ENCODE measurements at places on chromosomes 1 and 21.

- no peak for DNase-seq
Measured at GRCh38 chr1:87135329-87135712, 193.4 kb upstream of the LMO4 start.

DNA sequence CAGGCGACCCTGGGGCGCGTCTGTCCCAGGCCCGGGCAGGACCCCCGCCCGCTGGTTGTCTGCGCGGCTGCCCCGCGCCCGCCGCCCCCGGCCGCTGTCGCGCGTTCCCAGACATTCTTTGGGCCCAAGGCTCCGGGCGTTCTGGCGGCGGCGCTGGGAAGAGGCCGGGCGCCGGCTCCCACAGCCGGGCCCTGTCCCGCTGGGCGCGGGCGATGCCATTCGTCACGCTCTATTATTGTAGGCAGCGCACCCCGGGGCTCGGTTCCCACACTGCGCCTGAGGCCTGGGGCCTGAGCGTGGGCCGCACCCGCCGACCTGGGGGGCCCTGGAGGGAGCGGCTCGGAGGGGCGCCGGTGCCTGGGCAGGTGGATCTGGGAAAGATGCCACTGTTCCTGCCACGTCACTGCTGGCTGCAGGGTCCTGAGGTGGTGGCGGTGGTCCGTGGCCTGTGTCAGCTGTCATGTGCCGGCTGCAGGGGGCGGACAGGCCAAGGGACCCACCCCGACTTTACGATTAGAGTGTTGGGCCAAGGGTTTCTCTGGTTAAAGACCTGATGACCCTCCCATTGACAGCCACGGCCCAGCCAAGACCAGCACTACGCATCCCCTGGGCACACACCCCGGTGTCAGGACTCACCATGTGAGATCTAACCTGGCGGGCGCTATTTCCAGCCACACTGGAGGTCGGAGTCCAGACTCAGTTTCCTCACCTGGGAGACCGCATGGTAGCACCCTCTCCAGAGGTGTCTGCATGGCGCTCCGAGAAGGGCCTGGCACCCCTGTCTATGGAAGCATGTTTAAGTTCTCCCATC, 55.1 kb upstream of the ADARB1 start:
- no peak for DNase-seq

DNA sequence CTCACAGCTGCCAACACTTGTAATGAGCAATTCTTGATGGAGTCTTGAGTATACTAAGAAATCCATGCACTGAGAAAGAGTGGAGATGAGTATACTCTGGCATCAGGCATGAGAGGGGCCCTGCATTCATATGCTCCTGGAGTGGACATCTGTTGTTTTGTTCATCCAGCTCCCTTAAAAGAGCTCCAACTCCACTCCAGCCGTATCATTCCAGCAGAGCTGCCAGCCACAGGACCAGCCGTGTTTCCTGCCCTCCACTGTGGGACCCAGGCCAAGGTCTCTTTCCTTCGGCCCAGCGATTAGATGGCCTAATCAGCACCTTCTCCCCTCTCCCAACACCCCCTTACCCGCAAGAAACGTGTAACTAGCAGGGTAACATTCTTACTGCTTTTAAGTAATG, 144.5 kb downstream of the OMA1 start:
- DNase-seq, result no peak

- DNase-seq, result no peak
Measured at GRCh38 chr1:114034567-114035303, 55.5 kb downstream of the OLFML3 start.

GRCh38 chr1:91619881-91620280, 119.2 kb downstream of the CDC7 start:
- peak; percentile 38 for DNase-seq

- no peak for DNase-seq
Measured at GRCh38 chr1:89590341-89591080, 42.4 kb upstream of the LRRC8C start.

DNA sequence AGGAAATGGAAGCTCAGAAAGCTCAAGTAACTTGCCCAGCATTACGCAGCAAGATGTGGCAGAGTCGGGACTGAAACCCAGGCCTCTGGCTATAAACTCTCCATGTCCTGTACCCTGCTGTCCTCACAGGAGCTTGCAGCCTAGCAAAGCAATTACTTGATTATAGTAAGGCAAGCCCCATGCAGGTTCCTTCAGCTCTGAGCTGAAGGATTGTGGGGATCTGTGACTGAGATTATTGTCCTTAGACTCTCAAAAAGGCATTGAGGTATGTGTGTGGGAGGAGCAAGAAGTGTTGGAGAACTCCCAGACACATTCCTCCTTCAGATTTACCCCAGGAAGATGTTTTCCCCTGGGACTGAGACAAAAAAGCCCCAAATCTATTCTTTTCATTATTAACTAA, 124.0 kb upstream of the SPATA6 start:
- no peak for DNase-seq

GRCh38 chr1:212797681-212798080, 6.0 kb downstream of the TATDN3 start:
- DNase-seq, result no peak

- DNase-seq, result no peak
Measured at GRCh38 chr1:50493710-50494109, 70.5 kb upstream of the DMRTA2 start.

- no peak for DNase-seq
Measured at GRCh38 chr1:165915932-165916348, 88.5 kb downstream of the UCK2 start.

GRCh38 chr21:45867671-45868081, 113.9 kb upstream of the COL6A1 start:
- no peak for DNase-seq

- no peak for DNase-seq
Measured at GRCh38 chr1:30513396-30514136, 209.8 kb downstream of the MATN1 start.

DNA sequence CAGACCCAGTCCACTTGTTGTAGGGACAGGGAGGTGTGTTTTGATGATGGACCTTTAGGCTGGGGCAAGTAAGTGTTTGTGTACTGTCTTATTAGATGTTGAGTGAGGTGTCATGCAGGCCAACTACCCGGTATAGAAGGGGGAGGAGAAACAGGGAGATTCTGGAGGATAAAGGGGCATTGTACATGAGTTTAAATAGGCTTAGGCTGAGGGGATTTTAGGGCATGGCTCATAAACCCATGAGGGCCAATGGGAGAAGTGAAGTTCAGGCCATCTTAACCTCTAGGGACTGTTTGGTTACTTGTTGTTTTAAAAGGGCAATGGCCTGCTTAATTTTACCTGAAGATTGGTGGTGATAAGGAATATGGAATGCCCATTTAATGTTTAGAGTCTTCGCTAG, 38.2 kb upstream of the PLA2G5 start:
- DNase-seq, result no peak

- no peak for DNase-seq
Measured at GRCh38 chr21:38798481-38798882, 7.2 kb upstream of the ETS2 start.

DNA sequence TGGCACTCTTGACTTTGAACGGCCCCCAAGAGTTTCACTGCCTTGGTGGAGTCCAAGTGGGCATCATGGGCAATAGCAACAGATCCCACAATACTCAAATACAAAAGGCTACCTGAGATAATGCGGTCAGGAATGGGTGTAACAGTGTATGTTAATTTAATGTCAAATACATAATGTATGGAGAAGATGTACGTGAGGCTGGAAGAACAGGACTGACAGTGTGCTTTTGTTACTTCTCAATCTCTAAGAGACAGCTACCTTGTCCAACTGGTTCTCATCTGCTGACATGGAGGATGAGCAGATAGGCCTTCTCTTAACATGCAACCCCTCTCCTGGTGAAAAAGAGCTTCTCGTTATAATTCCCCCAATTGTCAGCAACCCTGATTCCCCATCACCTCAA, 167.2 kb downstream of the APP start:
- no peak for DNase-seq

DNA sequence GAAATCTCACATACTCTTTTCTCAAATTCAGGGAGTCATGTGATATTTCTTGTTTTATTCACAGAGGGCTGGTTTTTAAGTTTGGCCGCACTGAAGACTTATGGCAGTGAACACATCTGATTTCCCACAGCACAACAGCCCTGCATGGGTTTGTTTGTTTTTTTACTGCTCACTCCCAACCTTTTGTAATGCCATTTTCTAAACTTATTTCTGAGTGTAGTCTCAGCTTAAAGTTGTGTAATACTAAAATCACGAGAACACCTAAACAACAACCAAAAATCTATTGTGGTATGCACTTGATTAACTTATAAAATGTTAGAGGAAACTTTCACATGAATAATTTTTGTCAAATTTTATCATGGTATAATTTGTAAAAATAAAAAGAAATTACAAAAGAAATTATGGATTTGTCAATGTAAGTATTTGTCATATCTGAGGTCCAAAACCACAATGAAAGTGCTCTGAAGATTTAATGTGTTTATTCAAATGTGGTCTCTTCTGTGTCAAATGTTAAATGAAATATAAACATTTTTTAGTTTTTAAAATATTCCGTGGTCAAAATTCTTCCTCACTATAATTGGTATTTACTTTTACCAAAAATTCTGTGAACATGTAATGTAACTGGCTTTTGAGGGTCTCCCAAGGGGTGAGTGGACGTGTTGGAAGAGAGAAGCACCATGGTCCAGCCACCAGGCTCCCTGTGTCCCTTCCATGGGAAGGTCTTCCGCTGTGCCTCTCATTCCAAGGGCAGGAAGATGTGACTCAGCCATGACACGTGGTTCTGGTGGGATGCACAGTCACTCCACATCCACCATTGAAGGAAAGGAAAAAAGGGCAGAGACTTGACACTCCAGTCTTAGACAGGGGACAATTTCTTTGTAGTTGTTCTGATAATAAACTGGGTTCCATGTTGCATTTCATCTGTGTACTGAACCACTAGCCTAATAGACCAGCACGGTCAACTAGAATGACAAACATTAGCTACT, 22.8 kb downstream of the TMEM50A start:
- DNase-seq, result peak; percentile 51

DNA sequence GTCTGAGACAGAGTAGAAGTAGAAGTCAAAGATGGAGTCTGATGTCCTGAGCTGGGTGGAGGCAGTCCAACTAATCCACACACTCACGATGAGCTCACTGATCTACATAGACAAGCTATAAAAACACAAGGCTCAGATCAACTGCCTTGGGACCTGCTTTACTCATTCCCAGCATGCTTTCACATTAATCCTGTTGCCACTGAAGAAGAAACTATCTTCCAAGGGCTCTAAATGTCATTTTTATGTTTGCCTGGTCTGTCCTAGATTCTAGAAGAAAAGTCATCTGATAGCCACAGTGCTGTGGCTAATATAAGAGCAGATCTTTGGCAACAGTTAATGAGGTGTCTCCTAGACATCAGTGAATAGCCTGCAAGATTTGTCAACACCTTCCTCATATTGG, 522.7 kb downstream of the NUF2 start:
- peak; percentile 88 for DNase-seq

DNA sequence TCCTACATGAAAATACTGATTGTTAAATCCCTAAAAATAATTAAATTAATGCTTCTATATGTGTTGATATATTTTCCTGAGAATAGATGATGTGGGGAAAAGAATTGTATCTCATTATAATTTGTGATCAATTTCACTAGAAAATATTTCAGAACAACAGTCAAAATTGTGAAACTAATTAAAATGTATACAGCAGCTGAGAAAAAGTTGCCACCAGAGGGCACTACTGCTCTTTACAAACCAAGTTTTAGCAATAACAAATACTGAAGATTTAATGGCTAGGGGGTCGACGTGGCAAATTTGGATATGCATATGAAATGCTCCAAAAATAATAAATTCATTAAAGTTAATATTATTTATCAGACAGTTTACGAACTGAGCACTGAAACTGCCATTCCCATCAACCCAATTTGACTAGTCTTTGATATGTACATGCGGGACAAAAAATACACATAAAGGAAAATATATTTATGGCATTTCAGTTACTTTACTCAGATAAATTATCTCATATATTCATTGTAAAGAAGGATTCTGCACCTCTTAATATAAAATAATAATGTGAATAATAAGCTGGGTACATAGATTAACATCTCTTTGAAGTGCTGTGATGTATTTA, 96.3 kb upstream of the TMPRSS15 start:
- DNase-seq, result peak; percentile 5

DNA sequence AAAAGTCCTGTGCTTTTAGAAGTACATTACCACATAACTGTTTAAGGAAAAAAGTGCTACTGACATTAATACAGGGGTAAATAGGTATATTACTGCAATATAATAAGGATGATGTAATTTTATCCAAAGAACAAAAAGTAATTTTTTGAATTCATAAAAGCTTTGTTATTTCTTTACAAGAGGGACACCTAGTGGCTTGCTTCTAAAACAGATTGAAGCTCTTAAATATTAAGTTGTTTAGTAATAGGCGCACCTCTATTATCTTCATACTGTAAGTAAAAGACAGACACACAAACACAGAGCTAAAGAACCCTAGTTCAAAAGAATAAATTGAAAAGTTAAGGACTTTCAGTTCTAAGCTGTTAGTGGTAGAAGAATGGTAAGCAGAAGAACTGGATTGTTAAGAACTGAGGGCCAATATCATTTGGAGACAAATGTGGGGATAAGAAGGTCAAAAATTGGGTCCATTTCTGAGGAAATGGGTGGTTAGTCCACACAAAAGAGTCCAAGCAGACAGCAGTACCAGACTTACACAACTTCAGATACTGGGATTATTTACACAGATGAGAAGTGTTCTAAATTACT, 15.4 kb downstream of the ZNHIT6 start:
- peak; percentile 30 for DNase-seq

- DNase-seq, result no peak
Measured at GRCh38 chr1:198183605-198184004, 26.8 kb downstream of the NEK7 start.

- DNase-seq, result no peak
Measured at GRCh38 chr1:159944623-159945455, 574 bp downstream of the IGSF9 start.

DNA sequence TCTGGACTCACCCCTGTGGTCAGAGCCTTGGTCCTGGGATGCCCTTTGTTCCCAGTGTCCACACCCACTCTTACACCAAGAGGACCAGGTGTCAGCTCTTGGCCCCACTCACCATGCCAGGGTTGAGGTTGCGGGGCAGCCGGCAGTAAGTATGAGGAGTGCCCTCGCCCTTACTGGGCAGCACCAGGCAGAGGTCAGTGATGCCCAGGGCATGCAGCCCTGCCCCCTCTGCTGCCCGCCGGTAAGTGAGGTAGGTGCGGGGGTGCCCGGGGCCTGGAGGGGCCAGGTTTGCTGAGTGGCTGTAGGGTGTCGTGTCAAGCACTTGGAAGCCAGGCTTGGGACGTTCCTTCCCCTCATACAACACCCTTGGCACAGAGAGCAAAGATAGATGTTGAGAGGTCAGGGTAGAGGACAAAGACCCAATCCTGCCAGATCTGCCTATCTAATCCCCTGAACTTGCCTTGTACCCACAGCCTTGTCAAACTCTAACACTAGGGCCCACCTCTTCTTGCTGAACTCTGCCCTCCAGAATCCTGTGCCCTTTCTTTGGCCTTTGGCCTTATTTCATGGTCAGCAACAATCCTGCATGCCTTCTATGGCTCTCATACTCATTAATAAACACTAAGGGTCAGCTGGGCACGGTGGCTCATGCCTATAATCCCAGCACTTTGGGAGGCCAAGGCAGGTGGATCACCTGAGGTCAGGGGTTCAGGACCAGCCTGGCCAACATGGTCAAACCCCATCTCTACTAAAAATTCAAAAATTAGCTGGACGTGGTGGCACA, 3.6 kb downstream of the DENND4B start:
- DNase-seq, result no peak

GRCh38 chr1:164466001-164466421, 93.0 kb upstream of the PBX1 start:
- no peak for DNase-seq

GRCh38 chr1:204660509-204660908, 25.0 kb downstream of the LRRN2 start:
- peak; percentile 7 for DNase-seq

GRCh38 chr1:233293556-233294446, 1.7 kb downstream of the PCNX2 start:
- no peak for DNase-seq
